NB4 (cell line): ENCODE measurements at places on chromosomes 3 and 15.

DNA sequence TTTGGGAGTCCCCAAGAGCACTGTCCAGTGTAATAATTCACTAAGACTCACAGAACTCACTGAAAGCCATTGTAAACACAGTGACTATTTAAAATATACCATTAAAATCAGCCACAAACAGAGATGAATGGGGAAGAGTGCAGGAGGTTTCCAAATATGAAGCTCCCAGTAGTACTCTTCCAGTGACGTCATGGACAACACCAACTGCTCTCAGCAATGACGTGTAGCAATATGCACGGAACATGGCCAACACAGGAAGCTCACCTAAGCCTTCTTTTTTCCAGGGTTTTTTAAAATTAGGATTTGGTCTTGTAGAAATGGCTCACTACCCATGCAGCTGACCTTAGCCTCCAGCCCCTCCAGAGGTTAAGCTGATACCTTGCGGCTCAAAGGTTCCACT lies 1224.1 kb upstream of the CADM2 start:
- no peak for DNase-seq

- no peak for DNase-seq
Observed at GRCh38 chr3:14774431-14774830, 44.3 kb upstream of the FGD5 start.

DNA sequence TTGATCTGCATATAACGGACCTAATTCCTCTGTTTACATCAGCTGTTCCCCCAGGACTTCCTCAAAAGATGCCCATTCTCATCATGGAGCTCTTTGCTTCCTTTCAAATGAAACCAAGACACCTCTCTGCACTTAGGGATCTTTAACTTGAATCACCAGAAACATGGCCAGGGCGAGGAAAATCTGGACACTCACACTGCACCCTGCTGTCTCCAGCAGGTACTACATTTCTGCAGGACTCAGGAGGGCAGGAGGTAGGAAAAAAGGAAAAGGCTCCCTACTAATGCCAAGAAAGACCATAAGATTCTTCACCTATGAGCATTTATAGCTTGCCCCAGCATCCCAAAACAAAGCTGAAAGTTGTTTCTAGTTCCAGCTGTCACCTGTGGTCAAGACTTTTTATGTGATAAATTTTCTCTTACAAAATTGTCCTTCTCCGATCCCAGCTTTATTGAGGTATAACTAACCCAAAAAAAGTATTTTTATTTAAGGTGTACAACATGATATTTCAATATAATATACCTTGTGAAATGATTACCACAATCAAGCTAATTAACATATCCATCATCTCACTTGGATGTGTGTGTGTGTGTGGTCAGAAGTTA lies 87.3 kb upstream of the C15orf61 start:
- DNase-seq = peak; percentile 60

- DNase-seq = peak; percentile 64
Observed at GRCh38 chr15:68550498-68551295, 28.1 kb upstream of the CORO2B start.
